NCI-H2107 (cell line): ENCODE measurements at places on chromosomes 4 and X.

GRCh38 chrX:107716118-107716684 is 59.4 kb downstream of the TSC22D3 start:
- no peak for DNase-seq

DNA sequence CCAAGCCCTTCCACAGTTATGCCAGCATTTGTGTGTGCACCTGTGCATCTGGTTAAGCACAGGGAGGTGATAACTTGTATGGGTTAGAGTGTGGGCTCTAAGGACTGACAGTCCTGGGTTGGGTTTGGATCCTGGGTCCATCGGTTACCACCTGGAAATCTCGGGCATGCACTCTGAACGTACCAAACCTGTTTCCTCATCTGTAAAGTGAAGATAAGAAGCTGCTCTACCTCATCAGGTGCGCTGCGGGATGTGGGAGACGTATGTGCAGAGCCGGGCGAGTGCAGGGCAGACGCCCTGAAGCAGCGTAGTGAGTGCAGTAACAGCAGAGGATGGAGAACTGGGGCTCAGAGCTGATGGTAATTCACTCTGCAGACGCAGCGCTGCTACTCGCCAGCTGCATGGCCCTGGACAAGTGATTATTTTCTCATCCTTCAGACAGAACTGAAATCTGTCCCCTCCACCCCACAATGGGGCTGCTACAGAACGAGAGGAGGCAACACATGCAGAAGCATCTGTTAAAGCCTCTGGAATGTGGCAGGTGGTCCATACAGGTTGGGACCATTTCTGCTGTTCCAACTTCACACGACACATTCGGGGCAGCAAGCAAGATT is 64.4 kb downstream of the HADH start:
- no peak for DNase-seq

GRCh38 chr4:158122501-158122900 is 50.3 kb downstream of the GASK1B start:
- DNase-seq, result no peak

DNA sequence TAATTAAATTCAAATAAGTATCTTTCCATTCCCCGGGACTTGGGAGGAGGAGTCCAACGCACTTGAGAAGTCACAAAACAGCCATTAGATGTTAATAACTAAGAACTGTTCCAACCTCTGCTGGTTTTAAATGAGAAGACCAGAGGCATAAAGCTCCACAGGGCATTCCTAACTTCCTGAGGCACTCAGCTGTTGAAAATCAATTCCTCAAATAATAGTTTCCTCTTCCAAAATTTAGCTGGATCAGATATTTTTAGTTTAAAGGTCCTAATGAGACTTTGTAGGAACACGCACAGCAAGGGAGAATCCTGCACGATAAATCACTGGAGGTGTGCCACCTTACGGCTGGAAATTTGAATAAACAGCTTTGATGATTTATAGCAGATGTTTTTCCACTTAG is 504.3 kb upstream of the ZFP42 start:
- no peak for DNase-seq

DNA sequence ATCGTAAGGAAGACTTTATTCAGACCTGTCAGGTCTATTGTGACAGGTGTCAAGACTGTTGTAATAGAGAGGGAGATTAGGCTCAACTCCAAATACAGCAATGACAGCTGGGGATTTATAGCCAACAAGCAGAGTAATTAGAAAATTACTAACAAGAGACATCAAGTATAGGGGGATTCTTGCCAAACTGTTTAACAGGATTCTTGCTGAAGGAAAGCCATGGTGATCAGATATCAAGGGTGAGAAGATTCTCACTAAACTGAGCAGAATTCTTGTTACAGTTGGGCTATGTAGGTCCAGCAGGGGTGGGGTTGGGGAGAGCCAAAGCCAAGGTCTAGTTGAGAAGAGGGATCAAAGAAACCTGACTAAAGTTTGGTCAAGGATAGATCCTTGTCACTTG is 461.0 kb upstream of the GALNT7 start:
- no peak for DNase-seq

- DNase-seq, result no peak
Measured at GRCh38 chr4:88138561-88138960, 19.9 kb downstream of the ABCG2 start.

DNA sequence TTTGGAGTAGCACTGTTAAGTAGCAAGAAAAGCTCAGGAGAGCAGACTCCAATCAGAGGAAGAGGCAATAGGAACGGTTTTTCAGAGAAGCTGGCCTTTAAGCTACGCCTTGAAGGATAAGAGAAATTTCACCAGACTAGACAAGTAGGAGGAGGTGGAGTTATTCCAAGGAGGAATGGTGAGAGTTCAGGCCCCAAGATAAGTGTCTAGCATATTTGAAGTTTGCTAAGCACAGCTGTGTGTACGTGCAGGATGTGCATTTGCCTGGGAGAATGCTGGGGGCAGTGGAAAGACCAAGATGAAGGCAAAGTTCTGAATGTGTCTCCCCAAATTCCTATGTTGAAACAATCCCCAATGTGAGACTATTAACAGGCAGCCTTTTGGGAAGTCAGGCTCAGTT is 91.6 kb downstream of the SOWAHB start:
- no peak for DNase-seq

DNA sequence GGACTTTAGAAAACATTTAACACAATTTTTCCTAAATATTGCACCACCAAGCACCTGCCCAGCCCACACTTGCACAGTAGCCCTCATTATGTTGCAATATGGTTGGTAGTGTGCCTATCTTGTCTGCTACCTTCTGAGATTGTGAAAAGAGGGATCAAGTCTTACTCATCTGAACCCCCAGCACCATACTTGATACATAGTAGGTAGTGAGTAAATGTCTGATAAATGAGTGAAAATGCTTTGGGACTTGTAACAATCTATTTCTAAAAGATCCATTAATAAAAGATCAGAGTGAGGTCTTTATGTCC is 118.4 kb upstream of the MED14 start:
- no peak for DNase-seq

DNA sequence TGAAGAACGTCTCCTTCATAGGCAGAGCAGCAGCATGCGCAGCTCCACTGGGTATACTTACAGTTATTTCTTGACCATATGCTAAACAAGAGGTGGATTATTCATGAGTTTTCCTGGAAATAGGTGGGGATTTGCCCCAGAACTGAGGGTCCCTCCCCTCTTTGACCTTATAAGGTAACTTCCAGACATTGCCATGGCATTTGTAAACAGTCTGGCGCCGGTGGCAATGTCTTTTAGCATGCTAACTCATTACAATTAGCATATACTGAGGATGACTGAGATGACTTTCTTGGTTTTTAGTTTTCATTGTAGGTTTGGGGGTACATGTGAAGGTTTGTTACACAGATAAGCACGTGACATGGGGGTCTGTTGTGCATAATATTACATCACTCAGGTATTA is 97.3 kb downstream of the MTNR1A start:
- no peak for DNase-seq

DNA sequence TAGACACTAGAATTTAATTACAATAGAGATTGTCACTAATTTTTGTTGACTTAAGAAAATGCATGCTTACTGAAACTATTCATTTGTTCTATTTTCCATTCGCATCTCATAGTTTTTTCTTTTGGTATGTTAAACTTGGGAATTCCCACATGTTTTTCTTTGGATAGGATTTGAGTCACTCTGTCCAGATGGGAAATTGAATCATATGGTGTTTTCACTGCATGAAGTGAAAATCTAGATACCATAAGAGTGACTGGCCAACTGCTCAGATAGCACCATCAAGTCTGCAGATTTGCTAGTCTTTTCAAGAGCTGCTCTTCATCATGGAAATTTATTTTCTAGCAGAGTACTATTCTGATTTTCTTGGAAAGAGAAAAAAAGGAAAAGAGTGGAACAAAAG is 172.6 kb downstream of the FAM47B start:
- no peak for DNase-seq

DNA sequence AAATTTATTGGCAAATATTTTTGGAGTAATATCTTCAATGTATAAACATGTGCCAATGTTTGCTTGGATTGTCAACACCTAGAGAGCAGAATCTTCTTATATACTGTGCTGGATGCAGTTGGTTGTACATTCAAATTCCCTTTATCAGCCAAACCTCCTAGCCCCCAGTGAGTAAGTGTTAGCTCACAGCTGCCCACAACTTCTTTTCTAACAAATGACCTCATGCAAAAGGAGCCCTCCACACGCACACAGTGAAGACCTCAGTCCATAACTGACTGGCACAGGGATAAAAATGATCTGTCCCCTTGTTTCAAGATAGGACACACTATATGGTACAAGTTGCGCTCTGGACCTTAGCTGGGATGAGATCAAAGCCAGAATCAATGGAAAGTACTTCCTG is 458.0 kb upstream of the NWD2 start:
- no peak for DNase-seq

DNA sequence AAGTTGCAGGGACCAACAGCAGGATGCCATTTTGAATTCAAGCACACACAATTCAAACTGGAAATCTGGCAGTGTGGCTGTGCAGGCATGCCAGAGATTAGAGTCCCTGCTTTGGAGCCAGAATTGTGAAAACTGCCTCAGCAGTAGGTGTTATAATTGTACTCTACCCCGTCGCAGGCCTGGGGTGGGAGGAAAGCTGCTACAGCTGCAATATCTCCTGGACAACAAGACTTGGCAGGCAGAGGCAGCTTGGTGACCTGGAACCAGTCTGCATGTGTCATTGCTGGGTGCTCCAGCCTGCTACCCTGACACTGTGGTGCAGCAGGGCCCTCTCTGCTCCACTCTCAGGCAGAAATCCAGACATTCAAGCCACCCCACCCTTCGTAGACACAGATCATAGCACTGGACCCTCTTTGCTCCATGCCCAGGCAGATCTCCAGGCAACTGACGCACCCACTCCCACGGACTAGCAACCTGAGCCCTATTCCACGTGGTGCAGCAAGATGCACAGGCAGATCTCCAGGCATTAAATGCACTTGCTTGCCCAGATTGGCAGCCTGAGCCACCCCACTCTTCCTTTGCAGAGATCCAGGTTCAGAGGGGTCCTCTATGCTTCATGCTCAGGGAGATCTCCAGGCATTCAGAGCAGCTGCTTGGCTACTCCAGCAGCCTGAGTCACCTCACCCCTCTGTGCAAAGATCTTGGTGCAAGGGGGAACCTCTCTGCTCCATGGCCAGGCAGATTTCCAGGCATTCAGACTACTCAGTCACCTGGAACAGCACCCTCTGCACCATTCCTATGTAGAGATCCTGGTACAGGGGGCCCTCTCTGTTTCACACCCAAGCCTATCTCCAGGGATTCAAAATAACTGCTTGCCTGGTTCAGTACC is 140.5 kb downstream of the LRBA start:
- DNase-seq, result no peak

GRCh38 chr4:152973629-152974467 is 37.7 kb downstream of the FHDC1 start:
- no peak for DNase-seq

- DNase-seq, result no peak
Measured at GRCh38 chr4:139660568-139661043, 5.0 kb upstream of the MGST2 start.

- no peak for DNase-seq
Measured at GRCh38 chr4:173492315-173492714, 37.7 kb downstream of the HAND2 start.

DNA sequence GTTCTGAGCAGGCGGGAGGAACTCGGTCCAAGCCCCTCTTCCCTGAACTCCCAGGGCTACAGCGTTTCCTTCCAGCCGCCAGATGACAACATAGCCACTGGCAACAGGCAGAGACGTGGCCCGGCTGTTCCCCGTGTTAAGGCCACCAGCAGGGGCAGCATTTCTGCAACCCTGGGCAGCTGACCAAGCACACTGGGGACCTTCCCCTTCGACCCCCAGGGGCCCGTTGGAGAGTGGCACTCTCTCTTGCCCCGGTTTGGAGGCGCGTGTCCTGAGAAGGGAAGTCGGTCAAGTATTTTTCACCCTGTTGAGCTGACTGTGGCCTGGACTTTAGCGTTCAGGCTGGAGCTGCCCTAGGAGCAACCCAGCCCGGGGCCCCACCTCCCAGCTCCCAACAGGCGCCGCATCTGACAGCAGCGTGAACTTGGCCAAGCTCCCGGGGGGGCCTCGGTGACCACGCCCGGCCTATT is 37.6 kb downstream of the ZBTB49 start:
- DNase-seq, result no peak

GRCh38 chr4:174874898-174875297 is 43.3 kb upstream of the ADAM29 start:
- no peak for DNase-seq

- no peak for DNase-seq
Measured at GRCh38 chrX:39293203-39293602, 491.9 kb downstream of the MID1IP1 start.

- no peak for DNase-seq
Measured at GRCh38 chr4:100060765-100061416, 110.8 kb upstream of the H2AZ1 start.

GRCh38 chrX:133544115-133544514 is 128.8 kb upstream of the GPC4 start:
- no peak for DNase-seq

- no peak for DNase-seq
Measured at GRCh38 chr4:42519803-42520417, 122.6 kb downstream of the SHISA3 start.

GRCh38 chr4:162849937-162850336 is 316.8 kb downstream of the NAF1 start:
- DNase-seq, result no peak

DNA sequence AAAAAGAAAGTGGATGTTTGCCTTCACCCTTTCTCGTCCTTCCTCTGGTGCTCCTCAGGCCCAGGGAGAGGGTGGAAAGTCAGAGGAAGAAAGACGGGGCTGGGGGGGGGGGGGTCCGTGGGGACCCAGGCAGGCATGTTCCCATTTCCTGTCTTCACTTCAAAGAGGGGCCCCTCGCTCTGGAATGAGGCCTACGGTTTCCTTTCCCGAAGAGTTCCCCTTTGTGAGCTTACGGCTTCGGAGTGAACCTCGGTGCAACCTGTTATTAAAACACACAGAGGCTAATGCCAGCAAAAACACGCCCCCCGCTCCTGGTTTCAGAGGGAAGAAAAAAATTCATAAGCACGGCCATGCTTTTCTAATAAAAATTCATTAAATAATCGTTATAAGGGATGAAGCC is 40.1 kb downstream of the SHOX start:
- DNase-seq, result no peak

DNA sequence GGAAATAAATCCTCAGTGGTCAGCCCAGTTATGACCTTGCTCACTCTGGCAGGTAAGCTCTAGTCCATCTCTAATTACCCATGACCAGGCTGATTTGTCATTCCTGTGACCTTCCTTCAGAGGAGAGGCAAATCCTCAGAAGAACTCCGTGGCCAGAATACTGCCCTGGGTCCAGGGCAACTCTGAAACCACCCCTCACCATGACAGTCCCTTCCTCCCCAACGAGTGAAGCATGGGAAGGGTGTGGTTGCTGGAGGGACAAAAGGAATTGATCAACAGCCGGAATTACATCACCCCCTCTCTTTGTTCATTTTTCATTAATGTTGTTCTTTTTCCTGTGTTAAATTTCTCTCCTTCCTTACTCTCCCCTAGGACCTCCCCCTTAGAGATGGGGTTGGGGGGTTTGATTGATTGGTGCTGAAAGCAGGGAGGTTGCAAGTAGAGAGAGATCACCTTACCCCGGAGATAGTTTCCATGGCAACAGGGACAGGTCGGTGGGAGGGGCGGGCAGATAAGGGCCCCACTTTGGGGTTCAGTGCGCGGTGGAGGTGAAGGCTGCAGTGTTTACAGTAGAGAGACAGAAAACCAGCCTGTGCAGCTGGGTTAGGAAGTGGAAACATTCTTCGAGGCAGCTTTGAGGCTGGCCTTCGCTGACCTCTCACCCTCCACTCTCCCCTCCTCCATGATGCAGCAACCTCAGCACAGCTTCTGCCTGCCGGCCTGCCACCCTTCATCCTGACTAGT is 647.4 kb downstream of the BCOR start:
- no peak for DNase-seq
